ENCODE measurements at places on chromosomes 13 and 19.

DNA sequence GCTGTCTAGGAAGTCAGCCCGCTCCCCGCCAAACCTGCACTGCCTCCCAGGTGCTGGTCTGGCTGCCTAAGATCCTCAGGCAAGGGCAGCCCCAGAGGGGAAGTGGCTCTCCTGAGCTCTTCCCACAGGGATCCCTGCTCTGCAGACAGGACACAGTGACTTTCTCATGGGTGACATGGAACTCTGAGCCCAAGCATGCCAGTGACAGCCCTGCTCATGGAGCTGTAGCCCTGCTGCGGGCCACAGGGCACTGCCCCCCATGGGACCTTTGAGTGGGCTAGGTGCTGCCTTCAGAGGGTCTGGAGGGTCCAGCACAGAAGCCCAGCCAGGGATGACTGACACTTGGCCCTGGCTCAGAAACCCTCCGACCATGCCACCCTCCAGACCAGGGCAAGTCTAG, 109.1 kb downstream of the TUBA3C start:
- DNase-seq: no peak

DNA sequence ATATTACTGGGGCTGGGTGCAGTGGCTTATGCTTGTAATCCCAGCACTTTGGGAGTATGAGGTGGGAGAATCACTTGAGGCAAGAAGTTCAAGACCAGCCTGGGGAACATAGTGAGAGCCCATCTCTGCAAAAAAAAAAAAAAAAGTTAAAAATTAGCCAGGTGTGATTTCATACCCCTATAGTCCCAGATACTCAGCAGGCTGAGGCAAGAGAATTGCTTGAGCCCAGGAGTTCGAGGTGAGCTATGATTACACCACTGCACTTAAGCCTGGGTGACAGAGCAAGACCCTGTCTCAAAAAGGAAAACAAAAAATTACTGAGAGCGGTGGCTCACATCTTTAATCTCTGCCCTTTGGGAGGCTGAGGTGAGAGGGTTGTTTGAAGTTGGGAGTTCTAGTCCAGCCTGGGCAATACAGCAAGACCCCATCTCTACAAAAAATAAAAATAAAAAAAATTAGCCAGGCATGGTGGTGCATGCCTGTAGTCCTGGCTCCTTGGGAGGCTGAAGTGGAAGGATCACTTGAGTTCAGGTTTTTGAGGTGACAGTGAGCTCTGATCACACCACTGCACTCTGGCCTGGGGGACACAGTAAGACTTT, 87.5 kb downstream of the ZMYM2 start:
- no peak for DNase-seq

DNA sequence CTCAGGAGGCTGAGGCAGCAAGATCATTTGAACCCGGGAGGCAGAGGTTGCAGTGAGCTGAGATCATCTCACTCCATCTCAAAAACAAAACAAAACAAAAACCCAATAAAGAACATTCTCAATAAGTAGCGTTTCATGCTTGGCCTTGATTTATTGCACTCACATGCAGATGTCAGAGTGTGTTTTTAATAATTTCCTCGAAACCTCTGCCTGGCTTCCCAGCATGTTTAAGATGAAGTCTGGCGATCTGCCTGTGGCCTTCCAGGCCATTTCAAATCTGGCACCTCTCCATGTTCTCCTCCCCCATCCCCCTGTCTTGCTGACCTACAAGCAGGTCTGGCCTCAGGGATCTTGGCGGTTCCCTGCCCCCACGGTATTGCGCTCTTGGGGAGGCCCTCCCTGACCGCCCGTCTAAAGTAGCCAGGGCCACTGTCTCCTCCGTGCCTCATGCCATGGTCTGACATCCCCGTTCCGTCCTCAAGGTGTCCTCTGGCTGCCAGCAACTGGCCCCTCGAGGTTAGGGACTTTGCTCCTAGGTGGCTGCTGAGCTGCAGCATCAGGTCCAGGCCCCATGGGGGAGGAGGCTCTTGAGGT, 1.6 kb downstream of the WDR88 start:
- DNase-seq: no peak

DNA sequence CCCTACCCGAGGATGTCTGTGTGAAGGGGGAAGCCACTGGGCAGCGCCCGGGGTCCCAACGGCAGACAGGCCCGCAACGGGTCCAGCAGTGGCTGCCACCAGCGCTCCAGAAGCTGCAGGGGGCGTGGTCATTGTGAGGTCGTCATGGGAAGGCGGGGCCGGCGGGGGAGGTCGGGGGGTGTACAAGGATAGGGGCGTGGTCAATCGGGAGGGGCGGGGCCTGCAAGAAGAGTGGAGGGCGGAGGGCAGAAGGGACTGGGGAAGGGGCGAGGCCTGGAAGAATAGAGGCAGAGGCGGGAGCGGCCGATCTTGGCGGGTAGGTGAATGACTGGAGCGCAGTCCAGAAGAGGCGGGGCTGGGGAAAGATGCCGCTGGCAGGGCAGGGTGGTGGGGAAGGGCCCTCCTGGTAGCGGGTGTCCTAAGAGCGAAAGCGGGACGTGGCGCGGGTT, 4.4 kb downstream of the FUZ start:
- DNase-seq: peak; percentile 75

- DNase-seq: no peak
These were observed 211.1 kb upstream of the TSHZ3 start for GRCh38 chr19:31560086-31561060.

DNA sequence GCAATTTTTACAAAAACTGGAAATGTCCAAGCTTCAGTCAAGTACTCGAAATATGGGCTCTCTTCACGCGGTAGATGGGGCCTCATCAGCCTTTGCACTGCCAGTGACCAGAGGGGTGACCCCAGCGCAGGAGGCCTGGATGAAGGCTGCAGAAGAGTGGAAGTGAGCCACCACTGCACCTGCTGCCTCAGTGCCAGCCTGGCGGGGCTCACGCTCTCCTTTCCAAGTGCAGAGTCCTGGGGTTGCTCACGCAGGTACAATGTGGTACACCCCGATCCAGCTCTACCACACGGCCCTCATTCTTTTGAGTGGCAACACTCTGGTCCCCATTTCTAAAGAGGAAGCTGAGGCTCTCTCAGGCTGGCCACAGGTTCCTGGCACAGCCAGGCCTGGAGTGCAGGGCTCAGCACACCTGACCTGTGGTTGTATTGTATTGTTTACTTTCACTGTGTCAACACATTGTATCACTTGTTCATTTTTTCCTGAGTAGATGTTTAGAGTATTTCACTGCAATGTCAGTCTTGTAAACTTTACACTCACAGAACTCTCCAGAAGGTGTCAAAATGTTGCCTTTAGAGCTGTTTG, 97.3 kb upstream of the SOX1 start:
- no peak for DNase-seq

DNA sequence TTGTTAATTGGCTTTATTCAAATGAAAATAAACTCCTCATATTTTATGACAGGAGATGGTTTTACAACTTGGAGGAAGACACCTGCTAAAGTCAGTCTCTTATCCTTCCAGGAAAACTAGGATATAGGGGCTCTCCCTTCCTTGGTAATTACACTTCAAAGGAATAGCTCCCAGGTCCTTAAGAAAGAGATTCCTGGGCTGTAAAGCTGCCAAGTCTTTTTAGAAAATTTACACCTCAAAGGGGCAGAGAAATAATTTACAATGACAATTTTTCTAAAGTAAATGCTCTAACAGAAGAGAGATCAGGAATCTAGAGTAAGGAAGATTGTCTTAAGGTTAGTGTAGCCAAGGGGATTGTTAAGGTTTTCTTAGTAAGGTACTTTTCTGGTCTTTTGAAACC, 1359.0 kb downstream of the OLFM4 start:
- DNase-seq: no peak

DNA sequence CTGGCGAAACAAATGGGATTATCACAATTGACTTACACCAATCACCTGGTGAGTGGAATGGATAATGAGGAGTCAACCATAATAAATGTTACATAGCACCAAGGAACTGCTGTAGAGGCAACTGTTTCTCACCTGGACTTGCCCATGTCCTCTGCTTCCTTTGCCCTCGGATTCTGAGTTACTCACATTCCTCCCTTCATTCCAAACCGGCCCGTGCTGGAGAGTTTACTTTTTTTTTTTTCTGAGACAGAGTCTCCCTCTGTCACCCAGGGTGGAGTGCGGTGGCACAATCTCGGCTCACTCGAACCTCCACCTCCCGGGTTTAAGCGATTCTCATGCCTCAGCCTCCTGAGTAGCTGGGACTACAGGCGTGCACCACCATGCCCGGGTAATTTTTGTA, 41.5 kb upstream of the TSC22D1 start:
- no peak for DNase-seq

- no peak for DNase-seq
These were observed 35.5 kb downstream of the DOT1L start for GRCh38 chr19:2199215-2199614.

DNA sequence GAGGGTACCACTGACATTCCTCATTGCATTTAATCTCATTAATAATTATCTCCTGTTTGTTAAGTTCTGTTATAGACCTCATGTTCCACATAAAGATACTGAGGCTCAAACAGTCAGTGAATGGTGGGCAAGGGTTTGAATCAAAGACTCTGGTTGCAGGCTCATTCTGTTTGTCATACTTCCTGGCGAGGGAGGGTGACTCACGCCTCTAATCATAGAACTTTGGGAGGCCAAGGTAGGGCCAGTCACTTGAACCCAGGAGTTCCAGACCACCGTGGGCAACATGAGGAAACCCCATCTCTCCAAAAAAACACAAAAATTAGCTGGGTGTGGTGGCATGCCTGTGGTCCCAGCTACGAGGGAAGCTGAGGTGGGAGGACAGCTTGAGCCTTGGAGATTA, 220.7 kb upstream of the MIR17HG start:
- DNase-seq: no peak

- DNase-seq: no peak
These were observed 178.6 kb downstream of the RBM26 start for GRCh38 chr13:79227418-79227817.

All from activated gamma-delta T cell treated with anti-CD3 and anti-CD28 coated beads, Interleukin-2, amount 50 U/mL, for 16 hours (primary cell).